ENCODE measurements at places on chromosomes 3 and 15. TPM values are rescaled to one million over a fixed set of nuclear protein-coding genes. Genes with fewer than 3 reads are reported as not detected.

SH2D7 gene
- not detected for total RNA-seq

SLC6A11 gene
- 1.5 TPM for total RNA-seq

CPA3 gene
- total RNA-seq, result not detected

DNA sequence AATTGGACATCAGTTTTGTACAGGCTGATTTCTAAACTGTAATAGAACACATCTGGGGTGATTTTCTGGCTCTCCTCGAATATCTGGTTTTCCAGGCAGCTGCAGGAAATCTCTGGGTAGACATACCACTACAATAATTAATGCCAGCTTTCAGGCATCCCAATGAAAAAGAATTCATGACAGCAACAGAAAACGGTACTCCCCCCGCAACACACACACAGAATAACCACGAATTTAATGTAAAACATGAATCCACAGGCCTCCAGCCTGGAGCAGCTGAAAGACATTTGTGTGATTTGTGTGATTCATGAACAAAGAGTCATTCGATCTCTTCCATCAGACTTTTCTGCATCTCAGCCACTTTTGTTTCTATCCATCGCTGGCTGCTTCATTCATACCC, 262.2 kb downstream of the MAGI1 start:
- H3K36me3 ChIP-seq, result no peaks in the 10 kb centered on the region
- no peak for DNase-seq
- no peaks in the 10 kb centered on the region for H3K4me1 ChIP-seq
- H3K4me3 ChIP-seq, result no peak overlapping the region

DNA sequence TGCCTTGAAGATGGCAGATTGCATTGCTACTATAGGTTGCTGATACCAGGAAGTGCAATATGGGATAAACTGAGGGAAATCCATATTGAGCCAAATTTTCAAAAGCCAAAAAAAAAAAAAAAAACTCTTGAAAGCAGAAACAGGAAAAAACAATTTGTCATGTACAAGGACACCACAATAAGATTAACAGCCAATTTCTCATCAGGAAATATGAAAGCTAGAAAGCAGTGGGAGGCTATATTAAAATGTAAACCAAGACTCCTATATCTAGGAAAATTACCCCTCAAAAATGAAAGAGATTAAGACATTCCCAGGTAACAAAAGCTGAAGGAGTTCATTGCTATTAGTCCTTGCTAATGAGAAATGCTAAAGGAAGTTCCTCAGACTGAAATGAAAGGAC, 462.8 kb upstream of the DPH6 start:
- H3K36me3 ChIP-seq, result no peaks in the 10 kb centered on the region
- H3K4me3 ChIP-seq, result no peak overlapping the region
- H3K27me3 ChIP-seq, result no peaks in the 10 kb centered on the region
- no peak for DNase-seq
- H3K4me1 ChIP-seq, result no peaks in the 10 kb centered on the region
- H3K27ac ChIP-seq, result no peak overlapping the region

All from MCF 10A (cell line).